ENCODE measurements at places on chromosomes 11 and 22.
A peak's percentile ranks its signal among the peaks of the same experiment; 100 is the strongest.

GRCh38 chr11:2097356-2097997 lies 41.7 kb downstream of the IGF2 start:
- no peak for DNase-seq

DNA sequence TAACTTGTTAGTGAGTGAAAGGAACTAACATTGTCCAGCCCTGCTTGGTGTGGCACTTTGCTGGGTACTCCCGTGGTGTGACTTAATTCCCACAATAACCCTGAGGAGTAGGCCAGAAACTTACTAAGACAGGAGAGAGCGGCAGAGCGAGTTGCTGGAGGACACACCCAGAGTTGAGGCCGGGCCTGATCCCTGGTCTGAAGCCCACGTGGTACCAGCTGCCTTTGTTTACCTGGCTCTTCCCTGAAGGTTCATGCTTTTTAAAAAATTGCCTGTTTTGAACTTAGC lies 594 bp downstream of the MPST start:
- no peak for DNase-seq

DNA sequence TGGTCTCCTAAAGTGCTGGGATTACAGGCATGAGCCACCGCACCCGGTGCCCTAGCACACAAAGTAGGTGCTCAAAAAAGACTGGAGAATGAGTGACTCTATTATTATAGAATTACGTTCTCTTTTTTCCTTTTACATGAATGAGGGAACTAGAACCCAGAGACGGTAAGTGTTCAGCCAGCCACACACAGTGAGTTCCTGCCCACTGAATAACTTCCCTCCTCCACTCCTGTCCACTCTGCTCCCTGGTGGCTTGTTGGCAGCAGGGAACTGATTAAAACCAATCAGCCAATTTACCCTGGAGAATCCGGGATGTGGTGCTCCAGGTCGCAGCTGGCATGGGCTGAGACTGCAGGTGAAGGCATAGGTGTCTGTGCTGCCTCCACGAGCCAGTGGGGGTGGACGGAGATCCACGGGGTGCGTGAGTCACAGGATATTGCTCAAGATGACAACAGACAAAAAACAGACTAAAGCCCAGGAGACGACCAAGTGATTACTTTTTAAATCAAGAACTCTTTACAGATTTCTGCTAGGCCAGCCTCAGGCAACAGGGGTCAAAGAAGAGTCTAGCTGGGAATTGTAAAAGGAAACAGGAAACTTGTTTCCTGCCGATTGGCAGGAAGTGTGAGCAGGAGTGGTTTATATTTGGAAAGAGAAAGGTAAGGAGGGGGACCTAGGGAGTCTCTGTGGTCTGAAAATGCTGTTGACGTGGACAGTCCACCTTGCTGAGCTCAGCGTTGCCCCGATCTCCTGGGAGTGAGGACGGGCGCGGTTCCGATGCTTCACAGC lies 95.2 kb upstream of the TP53I11 start:
- no peak for DNase-seq

DNA sequence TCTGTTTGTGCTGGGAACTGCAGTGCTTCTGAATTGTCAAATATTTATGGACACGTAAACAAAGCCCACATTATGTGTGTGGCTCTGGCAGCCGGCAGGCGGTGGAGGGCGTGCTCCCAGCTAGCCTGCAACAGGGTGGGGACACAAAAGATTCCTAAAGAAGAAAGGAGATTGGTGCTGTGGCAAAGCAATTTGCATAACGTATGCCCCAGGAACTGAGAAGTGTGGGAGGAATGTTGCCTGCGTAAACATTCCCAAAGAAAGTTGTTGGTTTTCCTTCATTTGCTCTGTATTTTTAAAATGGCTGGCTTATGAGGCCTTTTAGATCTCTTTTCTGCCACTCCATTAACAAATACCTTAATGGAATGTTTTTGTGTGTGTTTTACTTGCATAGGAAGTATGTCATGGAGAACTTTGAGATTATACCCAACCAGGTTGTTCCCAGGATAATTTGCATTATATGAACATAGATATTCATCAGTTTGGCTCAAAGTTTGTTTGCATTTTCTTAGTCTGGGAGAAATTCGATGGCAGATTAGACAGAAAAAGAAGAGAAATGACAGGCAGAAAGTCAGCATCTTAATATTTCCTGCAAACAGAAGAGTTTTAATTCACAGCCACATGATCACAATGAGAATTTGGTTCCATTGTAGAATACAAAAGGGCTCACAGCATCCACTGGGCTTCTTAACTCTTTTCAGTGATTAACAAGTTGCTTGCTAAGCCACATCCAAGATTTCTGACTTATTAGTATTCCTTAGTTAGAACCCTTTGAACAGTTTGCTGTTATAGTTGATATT lies 41.8 kb upstream of the DLAT start:
- DNase-seq = no peak

GRCh38 chr11:107609400-107610218 lies 18.7 kb downstream of the ELMOD1 start:
- no peak for DNase-seq

- DNase-seq = no peak
Measured at GRCh38 chr22:22891139-22891621, 3.6 kb downstream of the IGLL5 start.

- peak; percentile 31 for DNase-seq
Measured at GRCh38 chr22:30314915-30315314, 11.8 kb downstream of the TBC1D10A start.

- no peak for DNase-seq
Measured at GRCh38 chr22:49011769-49012648, 815.7 kb downstream of the BRD1 start.

- DNase-seq = no peak
Measured at GRCh38 chr22:31488346-31488883, 1.2 kb downstream of the EIF4ENIF1 start.

- no peak for DNase-seq
Measured at GRCh38 chr22:47019012-47019790, 256.8 kb downstream of the TBC1D22A start.

GRCh38 chr11:10701982-10702381 lies 8.4 kb upstream of the IRAG1 start:
- no peak for DNase-seq

- DNase-seq = no peak
Measured at GRCh38 chr11:19995145-19995544, 165.1 kb downstream of the DBX1 start.

- no peak for DNase-seq
Measured at GRCh38 chr11:121508449-121508848, 55.7 kb upstream of the SORL1-AS1 start.

GRCh38 chr11:122304306-122304705 lies 188.3 kb upstream of the BLID start:
- DNase-seq = no peak

GRCh38 chr11:64430645-64431044 lies 71.7 kb downstream of the RPS6KA4 start:
- no peak for DNase-seq

GRCh38 chr22:44594951-44595350 lies 96.9 kb upstream of the RTL6 start:
- DNase-seq = no peak

- no peak for DNase-seq
Measured at GRCh38 chr11:47215366-47215910, 664 bp downstream of the DDB2 start.

DNA sequence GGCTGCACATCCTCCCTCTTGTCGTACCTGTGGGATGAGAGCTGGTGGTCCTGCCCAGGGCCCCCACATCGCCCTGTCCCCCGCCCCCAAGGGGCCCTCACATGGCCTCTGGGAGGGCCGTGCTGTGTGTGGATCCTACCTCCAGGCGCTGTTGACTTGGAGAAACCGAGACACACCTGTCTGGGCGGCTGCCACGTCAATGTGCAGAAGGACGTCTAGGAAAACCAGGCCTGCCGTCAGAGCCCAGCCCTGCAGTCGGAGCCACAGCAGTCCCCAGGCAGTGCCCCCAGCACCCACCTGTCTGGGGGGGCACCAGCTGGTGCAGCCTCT lies 14.2 kb downstream of the ALG12 start:
- no peak for DNase-seq

DNA sequence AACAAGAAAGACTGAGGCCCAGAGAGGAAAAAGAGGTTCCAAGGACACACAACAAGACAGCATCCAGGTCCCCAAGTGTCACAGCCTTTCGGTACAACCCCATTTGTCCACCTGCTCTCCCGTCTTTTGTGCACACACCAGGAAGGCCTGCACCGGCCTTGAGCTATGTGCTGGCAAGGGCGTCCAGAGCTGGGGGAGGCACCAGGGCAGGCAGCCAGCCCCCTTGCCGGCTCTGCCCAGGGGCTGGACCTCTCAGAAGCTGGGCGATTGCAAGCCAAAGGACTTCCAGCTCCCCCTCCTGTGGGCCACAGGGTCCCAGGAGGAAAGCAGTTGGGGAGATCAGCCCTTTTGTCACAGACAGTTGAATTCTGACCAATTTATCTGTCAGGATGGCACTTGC lies 210.5 kb downstream of the MN1 start:
- no peak for DNase-seq

DNA sequence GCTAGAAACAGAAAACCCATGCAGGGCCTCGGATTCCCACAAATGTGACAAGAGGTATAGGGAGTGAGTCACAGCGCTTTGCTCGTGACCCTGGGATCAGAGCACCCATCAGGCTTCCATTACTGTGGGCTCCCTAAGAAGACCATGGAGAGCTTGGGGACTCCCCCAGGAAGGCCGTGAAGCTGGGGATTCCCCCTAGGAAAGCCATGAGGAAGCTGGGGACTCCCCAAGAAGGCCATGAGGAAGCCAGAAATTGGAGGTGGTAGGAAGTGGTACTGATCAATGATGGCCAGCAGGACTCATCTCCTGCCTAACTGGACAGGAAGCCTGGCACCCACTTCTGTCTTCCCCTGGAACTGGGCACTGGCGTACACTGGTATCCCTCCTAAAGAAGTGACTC lies 10.1 kb upstream of the DCPS start:
- no peak for DNase-seq

DNA sequence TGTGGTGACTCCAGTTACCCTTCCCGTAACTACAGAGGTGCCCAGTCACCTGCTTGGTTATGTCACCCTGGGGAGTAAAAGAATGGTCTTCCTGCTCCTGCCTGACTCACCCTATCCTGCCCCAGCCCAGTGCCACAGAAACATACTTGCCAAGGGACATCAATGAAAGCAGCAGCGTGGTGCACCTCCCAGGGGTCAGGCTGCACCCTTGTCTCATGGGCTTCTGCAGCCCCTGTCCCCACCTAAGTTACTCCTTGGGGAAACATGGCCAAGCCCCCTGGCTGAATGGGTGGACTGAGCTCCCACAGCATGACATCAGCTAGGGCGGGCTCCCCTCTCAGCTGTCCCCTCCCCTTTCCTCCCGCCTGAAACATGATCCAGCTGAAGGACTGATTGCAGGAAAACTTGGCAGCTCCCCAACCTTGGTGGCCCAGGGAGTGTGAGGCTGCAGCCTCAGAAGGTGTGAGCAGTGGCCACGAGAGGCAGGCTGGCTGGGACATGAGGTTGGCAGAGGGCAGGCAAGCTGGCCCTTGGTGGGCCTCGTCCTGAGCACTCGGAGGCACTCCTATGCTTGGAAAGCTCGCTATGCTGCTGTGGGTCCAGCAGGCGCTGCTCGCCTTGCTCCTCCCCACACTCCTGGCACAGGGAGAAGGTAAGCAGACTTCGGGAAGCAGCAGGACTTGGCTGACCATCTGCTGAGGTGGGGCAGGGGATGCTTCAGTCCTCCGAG lies at the start of gene HTR3A:
Gene HTR3A, plus strand, starts transcription at position 368 of the 730 bp plus-strand sequence. Its CDS starts 218 bp downstream, at position 586.
- DNase-seq = no peak

DNA sequence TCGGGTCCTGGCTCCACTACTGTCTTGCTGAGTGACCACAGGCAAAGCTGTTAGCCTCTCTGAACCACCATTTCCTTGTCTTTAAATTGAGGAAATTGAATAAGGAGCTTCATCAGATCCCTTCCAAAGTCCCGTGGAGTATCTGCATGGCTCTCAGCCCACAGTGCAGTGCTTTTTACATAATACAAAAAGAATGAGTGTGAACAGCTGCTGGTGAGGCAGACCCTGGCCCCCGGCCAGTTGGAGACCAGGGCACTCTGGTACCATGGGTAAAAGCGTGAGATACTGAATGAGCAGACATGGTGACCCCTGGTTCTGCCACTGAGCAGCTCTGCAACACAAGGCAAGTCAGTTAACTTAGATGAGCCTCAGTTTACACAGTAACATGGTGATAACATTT lies 86.8 kb downstream of the GALNT18 start:
- DNase-seq = no peak

DNA sequence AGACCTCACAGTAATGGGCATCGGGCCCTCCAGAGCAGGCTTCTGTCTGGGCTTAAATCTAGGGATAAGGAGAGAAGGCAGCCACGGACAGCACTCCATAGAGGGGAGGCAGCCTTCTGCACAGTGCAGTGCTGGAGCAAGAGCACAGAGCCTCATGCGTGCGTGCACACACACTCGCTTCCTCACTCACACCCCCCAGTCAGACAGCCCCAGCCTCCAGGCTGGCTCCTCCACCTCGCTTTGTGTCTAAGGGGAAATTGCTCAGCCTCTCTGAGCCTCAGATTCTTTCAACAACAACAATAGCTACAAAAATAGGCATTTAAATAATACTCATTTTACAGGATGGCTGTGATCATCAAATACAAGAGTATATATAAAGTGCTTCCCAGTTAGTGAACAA lies 26.7 kb upstream of the ETS1 start:
- DNase-seq = no peak

DNA sequence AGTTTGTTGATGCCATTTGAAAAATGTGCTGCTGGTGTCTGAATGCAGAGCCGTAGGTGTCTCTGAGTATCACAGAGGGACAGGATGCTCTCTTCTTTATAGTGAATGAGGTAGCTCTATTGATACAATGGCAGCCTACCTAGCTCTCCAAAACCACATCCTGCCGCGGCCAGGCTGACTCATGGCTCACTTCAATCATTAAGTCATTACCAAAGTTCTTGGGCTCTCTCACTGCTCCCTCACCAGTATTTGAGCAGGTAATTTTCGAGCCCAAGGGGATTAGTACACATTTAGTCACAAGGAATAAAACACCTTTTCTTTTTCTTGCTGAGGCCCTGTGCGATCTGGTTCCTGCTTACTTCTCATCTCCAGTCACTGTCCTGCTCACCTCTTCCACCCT lies 509.0 kb upstream of the LARGE1 start:
- no peak for DNase-seq

DNA sequence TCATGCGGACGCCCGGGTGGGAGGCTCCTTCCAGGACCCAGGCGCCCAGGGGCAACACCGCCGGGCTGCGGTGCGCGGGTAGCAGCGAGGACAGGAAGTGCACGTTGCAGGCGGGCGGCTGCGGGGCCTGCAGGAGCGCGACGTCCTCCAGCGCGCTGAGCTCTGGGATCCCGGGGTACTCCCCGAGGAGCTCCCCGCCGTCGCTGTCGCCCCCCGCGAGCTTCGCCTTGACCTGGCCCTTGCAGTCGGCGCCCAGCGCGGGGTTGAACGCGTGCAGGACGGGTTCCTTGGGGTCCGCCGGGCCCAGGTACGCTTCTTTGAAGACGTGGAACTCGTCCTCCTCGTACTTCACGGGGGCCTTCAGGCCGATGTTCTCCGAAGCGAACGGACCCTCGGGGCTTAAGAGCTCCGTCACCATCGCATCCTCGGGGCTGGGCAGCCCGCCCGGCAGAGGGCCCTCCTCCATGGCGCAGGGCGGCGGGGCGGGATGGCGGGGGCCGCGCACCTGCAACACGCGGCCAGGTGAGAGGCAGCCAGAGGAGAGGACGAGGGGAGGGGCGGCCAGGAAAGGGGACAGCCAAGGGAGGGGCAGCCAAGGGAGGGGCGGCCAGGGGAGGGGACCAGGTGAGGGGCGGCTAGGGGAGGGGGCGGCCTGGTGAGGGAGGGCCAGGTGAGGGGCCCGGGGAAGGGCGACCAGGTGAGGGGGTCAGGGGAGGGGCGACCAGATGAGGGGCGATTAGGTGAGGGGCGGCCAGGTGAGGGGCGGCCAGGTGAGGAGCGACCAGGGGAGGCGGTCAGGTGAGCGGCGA lies 921 bp downstream of the TESMIN start:
- DNase-seq = no peak

All from central memory CD4-positive, alpha-beta T cell (primary cell).